ENCODE measurements at places on chromosomes 1 and 21.

DNA sequence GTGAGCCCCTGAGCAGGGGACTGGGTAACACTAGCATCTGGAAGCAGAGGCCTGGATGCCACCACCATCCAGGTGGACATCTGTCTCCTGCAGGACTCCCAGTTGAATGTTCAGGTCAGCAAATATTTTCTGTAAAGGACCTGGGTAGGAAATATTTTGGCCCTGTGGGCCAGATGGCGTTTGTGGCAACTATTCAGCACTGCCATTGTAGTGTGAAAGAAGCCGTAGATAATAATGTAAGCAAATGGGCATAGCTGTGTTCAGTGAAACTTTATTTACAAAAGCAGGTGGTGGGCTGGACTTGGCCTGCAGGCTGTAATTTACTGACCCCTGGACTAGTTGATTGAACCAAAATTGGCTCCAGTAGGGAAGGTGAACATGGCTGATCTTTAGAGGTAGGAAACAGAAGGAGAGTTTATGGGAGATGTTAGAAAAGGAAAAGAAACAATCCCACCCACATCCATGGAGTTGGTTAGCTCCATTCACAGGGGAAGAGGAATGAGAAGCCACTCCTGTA is 20.0 kb upstream of the CD101 start:
- DNase-seq, result no peak

GRCh38 chr1:65821386-65821785 is 28.7 kb downstream of the PDE4B start:
- DNase-seq, result no peak

- peak; percentile 72 for DNase-seq
Observed at GRCh38 chr1:12658531-12659453, 14.9 kb downstream of the AADACL4 start.

GRCh38 chr1:228346731-228347130 is 59.9 kb downstream of the TRIM11 start:
- DNase-seq, result no peak

DNA sequence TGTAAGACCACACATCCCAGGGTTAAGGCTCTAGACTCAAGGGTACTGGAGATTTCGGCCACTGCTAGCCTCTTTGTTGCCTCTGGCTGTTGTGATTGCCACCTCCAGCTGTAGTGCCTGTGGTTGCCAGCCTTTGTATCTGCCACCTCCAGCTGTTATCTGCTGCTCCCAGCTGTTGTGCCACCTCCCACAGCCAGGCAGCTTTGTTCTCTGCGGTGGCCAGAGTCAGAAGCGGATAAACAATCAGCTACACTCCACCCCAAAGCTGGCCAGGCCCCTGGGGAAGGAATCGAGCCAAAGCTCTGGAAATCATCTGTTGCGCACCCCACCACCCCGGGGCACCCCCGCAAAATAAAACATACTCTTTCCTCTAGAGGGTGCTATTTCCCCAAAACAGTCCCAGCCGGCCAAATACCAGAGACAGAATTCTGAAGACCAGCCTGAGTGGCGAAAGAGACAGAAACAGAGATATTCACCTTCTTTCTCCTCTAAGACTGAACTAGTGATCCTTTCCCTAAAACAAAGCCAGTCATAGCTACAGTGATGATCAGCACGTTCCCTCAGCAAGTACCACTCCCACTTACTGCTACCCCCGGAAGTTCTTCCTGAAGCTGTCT is 14.8 kb upstream of the PIGM start:
- peak; percentile 38 for DNase-seq

DNA sequence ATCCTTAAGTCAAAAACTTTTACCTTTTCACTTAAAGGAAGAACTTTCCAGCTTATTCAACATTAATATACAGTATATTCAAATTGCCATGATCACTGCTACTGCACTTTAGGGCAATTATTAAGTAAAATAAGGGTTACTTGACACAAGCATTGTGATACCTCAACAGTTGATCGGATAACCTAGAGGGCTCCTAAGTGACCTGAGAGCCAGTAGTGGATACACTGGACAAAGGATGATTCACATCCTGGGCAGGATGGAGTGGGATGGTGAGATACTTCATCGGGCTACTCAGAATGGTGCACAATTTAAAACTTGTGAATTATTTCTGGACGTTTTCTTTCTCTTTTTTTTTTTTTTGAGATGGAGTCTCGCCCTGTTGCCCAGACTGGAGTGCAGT is 54.5 kb upstream of the PPM1J start:
- no peak for DNase-seq

DNA sequence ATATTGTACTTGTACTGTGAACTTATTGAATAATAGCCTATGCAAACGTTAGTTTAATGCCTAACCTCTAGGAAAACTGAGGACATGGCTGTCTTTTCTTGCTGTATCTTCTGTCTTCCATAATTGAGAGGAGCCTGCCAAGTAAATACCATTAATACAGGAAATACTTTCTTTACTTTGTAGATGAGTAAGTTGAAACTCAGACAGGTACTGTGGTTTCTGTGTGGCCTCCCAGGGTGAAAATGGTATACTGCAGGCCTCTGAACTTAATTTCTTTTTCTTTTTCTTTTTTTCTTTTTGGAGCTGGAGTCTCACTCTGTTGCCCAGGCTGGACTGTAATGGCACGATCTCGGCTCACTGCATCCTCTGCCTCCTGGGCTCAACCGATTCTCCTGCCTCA is 208.8 kb upstream of the ADGRL4 start:
- no peak for DNase-seq

DNA sequence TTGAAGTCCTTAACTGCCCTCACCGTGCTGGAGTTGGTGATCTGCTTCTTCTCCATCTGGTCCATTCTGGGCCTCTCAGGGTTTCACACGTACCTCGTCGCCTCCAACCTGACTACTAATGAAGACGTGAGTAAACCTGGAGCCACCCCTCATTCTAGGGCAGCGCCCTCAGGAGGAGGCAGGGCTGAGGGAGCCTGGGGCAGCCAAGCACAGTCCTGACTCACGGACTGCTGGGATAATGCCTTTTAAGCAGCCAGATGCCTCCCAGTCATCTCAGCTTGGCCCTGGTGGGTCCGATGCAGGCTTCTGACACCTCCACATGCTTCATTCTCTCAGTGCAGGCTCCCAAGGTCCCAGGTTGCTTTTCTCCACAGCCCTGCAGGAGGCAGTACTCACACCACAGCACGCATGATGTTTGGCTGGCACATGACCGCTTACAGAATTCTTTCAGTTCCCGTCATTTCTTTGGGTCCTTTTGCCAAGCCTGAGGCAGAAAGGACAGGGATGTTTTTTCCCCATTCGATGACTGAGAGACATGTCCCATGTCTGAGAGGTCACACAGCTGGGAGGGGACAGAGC is 11.8 kb upstream of the SFN start:
- no peak for DNase-seq

DNA sequence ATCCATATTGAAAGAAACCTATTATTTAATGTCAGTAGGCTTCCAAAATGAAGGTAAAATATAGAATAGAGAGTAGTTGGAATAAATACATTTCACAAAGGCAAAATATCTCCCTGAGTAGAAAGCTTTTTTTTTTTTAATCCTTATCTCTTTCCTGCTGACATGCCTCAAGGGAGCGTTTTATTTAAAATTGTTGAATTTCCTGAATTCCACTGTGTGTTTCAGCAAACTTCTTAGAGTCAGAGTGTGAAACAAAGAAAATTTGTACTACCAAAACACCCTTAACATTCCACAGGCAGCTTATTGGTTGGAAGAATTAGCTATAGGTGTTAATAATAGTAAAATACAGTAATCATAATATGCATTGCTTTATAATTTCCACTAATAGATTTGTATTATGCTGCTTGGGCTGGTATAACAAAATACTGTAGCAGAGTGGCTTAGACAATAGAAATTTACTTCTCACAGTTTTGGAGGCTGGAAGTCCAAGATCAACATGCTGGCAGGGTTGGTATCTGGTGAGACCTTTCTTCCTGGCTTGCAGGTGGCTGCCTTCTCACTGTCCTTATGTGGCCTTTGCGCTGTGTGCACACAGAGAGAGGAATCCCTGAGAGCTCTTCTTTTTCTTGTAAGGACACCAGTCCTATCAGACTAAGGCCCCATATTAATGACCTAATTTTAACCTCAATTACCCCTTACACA is 468.4 kb upstream of the C1orf87 start:
- DNase-seq, result no peak

GRCh38 chr1:198711837-198712236 is 73.0 kb downstream of the PTPRC start:
- DNase-seq, result no peak

GRCh38 chr1:201016943-201017827 is 6.3 kb downstream of the KIF21B start:
- DNase-seq, result no peak

- DNase-seq, result no peak
Observed at GRCh38 chr1:178918955-178919354, 48.1 kb upstream of the ANGPTL1 start.

Data from CD4-positive, alpha-beta T cell treated with Interleukin-4 for 4 hours (primary cell).